Fibroblast of pulmonary artery (primary cell): ENCODE measurements at places on chromosomes 16 and 17.

GRCh38 chr17:37605813-37606505 is 3.3 kb downstream of the SYNRG start:
- DNase-seq, result no peak

- no peak for DNase-seq
Measured at GRCh38 chr17:82217120-82217529, 4.5 kb upstream of the CCDC57 start.

GRCh38 chr16:69888005-69888590 is 63.0 kb upstream of the CLEC18A start:
- DNase-seq, result no peak

DNA sequence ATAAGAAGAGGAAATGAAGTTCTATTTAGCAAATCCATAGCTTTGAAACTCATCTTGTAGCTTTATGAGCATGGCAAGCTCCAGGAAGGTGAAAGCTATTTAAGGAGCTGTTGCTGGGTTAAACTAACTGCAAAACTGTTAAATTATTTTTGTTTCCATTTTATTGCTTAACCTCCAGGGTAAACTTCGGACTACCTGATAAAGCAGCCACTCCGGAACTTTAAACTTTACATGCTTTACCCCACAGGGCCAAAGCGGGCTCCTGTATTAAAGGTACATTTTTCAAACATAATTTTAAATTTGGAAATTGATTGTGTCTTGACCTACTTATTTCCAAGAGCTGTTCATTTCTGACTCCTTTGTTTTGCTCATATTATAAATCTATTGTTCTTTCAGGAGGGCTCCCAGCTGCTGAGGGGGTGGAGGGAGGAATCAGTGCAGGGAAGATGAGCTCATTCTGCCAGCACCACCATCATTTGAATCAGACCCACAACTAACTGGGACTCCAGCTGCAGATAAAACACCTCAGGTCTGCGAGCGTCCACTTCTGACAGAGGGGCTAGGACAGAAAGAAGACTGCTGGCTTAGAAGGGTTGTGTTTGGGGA is 157.9 kb downstream of the IRX3 start:
- peak; percentile 17 for DNase-seq

DNA sequence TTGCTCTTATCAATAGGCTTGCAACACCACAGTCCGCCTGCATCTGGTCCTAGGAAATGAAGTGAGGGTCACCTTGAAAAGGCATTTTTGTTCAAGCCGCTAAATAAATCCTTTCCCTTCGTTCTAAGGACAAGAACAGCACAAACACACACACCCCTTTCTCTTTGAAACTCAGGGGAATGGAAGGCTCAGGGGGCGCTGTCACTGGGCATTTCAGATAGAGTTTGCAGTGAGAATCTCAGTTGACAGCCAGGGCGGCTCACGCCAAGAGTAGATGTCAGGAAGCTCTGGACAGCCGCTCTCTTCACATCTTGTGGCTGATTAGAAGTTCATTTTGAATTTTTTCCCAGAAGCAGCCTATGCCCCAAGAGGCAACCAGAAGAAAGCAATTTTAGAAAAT is 39.8 kb downstream of the ABAT start:
- no peak for DNase-seq

DNA sequence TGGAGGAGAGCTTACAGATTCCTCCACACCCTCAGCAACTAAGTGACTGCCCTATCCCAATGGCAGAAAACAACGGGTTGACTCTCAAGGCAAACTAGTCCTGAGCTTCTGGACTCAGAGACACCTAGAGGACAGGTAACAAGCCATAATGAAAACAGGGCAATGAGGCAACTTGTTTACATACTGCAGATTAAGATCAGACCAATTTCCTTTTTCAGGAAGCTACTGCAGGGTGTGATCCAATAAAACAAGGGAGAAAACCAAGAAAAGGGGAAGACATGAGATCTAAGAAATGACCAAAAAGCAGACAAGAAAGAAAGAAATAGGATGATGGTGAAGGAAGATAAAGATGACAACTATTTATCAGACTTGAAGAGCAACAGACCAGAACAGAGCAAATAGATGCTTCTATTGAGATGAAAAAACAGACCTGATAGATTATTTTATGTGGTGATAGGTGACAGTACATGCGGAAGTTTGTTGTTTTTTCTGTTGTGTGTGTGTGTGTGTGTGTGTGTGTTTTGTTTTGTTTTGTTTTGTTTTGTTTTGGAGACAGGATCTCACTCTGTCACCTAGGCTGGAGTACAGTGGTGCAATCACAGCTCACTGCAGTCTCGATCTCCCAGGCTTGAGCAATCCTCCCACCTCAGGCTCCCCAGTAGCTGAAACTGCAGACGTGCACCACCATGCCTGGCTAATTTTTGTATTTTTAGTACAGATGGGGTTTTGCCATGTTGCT is 120.7 kb downstream of the GAS7 start:
- no peak for DNase-seq

GRCh38 chr16:70370924-70371323 is 24.2 kb downstream of the DDX19A start:
- no peak for DNase-seq

DNA sequence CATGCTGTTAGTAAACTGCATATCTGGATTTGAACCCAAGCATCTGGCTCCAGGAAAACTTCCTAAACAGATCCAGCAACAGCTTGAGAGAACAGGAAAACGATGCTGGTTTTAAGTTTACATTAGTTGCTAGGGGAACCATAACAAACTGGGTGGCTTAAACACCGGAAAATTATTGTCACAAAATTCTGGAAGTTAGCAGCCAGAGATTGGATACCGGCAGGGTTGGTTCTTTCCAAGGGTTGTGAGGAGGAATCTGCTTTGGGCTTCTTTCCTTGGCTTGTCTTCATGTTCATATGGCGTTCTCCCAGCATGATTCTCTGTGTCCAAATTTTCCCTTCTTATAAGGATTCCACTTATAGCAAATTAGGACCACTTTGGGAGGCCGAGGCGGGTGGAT is 276.9 kb upstream of the TOM1L1 start:
- DNase-seq, result no peak

- peak; percentile 83 for DNase-seq
Measured at GRCh38 chr16:70746040-70746707, 54.8 kb downstream of the VAC14 start.

- DNase-seq, result no peak
Measured at GRCh38 chr17:29048440-29049368, 5.8 kb downstream of the PIPOX start.

DNA sequence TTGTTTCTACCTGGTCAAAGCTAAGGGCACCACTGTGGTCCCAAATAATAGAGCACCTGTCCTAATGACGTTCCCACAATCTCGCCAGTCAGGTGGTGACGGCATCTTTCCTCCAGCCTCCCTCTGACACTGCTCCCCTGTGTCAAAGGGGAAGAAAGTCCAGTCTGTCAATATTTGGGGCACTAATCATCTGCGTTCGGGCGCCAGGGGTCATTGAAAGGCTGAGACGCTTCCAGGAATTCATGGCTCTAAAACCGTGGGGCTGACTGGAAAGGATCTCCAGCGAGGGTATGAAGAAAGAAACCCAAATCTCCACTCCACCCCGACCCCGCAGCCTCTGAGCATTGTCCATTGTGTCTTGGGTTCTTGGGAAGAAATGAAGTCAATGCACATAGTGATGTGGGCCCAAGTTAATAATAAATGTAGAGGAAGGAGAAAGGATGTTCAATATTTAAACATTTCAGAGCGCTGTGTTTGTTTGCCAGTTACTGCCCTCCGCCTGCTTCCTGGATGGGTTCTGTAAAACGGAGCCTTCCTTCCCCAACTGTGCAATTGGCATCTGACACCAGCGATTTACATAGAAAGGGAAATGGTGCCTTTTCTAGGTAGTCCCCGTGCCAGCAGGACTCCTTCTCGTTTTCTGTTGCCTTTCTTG is 103.2 kb downstream of the SOCS1 start:
- no peak for DNase-seq

DNA sequence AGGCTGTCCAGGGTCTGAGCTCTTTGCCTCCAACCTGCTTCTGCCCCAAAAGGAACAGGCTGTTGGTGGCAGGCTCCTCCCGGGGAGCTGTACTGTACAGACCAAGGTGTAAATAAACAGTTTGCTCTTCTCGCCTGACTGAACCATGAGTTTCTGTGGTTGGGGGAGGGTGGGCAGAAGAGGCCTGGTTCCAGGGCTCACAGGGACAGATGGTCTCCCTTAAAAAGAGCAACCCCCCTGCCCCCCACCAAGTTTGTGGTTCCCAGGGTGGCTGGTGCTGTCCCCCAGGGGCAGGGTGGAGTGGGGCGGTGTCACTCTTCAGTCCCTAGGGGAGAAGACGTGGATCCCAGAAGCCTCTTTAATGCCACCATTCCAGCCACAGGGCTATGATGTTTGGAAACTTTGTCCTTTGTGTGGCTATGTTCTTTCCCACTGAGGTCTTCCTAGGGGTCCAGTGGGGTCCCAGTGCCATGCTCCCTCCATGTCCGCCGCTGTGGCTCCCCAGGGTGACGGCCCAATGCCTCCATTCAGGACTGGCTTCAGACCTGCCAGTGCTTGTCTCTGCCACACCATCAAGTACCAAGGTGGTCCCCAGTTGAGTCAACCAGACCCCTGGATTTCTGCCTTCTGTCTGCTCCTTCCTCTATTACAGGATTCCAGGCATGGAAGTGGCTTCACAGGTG is 146.7 kb downstream of the RAB11FIP4 start:
- no peak for DNase-seq

- DNase-seq, result no peak
Measured at GRCh38 chr17:10041287-10041612, 136.2 kb upstream of the RCVRN start.

DNA sequence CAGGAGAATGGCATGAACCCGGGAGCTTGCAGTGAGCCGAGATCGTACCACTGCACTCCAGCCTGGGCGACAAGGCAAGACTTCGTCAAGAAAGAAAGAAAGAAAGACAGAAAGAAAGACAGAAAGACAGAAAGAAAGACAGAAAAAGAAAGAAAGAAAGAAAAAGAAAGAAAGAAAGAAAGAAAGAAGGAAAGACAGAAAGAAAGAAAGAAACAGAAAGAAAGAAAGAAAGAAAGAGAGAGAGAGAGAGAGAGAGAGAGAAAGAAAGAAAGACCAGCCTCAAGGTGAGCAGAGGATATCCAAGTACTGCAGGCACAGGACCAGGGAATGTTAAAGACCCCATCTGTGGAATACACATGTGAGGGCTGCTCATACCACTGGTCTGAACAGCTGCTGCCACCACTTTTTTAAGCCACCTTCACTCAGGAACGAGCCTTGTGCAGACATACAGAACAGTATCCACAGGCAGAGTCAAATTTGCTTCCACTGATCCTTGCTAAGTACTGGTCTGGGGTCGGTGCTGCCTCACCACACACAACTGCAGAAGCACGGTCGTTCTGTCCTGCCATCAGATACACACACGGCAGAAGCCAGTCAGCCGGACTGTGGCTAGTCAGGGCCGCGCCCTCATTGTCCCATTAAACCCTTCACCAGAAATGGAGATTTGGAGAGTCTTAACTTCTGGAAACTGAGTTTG is 7.7 kb downstream of the RAB5C start:
- no peak for DNase-seq

DNA sequence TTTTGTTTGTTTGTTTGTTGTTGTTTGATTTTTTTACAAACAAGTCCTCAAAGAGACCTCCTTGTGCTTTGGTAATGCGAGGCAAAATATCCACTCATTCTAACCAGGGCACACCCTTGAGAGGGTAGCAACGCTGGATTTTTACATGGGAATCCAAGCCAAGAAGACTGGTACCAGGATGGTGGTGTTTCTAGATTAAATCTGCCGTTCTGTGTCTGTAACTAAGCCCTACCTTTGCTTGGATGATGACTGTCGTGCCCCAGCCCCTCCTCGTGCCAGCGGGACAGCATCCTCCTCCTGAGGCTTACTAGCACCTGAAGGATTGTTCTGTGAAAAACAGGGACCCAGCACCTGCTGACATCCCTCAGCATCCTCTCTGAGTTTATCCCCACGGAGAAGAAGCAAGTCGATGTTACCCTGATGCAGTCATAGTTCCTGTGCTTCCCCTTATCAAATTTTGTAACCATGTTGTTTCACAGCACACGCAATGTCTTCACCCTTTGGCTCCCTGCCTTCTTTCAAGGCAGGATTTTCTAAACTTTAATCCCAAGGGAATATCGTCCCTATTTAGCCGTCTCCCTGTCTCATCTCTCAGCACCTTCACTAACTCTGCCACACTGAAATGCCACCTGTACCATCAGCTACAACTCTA is 5.1 kb upstream of the HSBP1 start:
- peak; percentile 48 for DNase-seq

DNA sequence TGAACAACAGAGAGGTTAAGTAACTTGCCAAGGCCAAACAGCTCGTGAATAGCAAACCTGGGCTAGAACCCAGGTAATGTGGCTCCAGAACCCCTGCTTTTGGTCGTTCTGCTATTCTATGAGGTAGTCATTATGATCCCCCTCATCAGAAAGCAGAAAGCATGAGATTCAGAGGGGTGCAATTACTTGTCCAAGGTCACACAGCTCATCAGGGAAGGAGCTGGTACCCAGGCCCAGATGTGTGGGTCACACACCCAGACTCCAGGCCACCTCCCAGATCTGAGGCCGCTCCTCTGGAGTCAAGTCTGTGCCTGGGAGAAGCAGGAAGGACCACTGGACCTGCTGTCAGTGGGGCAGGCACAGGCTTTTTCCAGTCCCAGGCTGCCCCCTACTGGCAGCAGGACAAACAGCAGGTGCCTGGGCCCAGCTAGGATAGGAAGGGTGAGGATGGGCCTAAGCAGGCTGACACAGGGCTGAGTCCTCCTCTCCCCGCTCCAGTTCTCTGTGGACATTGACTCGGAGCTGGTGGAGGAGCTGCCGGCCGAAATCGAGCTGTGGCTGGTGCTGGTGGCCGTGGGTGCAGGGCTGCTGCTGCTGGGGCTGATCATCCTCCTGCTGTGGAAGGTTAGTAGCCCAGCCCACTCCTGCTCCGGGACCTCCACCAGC is 7.8 kb upstream of the PDK2 start:
- peak; percentile 80 for DNase-seq

- peak; percentile 84 for DNase-seq
Measured at GRCh38 chr16:53865494-53865863, 161.5 kb downstream of the FTO start.

DNA sequence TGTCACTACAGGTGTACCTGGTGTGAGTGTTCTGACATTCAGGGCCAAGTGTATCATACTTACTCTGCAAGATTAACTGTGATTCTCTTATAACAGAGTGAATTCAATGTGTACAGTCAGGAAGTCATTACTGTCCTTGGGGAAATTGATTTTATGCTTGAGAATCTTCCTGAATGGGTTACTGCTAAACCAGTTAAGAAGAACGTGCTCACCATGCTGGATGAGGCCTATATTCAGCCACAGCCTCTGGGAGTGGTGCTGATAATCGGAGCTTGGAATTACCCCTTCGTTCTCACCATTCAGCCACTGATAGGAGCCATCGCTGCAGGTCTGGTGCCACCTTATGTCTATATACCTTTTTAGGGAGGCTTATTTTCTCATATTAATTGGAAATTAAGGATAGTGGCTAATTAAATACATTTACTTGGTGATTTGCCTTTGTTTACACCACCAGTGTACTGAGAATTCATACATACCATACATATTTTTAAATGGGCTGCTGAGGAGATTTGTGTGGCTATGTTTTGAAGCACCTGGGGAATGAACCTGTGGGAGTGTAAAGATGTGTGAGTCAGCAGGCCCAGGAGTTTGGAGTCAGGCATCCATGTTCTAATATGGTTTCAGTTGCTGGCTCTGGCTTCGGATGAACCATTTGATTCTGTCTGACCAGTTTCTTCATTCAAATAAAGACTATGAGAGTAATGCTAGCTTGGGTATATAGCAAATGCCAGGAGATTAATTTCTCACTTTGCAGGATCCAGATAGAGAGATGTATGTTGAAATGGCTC is 3.1 kb downstream of the ALDH3A2 start:
- DNase-seq, result no peak
